ENCODE measurements at places on chromosomes 5 and 9.

DNA sequence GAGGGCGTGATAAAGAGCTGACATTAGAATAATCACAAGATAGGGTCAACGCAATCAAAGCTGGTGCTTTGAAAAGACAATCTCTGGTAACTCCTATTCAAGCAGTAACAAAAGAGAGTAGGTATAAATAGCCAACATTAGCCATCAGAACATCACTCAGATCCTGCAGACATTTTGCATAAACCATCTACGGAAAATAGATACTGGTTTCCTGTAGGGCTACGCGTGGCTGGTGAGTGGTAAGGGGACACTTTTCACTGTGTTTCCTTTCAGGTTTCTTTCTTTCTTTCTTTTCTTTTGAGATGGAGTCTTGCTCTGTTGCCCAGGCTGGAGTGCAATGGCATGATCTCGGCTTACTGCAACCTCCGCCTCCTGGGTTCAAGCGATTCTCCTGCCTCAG, 22.3 kb downstream of the TTF1 start:
- no peaks in the 10 kb centered on the region for H3K27me3 ChIP-seq
- peaks cover 45% of the 10 kb centered on the region for H3K36me3 ChIP-seq
- peaks cover 62% of the 10 kb centered on the region for H3K4me1 ChIP-seq

- peak overlapping the region; percentile 80 for H3K4me3 ChIP-seq
- no peaks in the 10 kb centered on the region for H3K36me3 ChIP-seq
- peaks cover 74% of the 10 kb centered on the region for H3K4me1 ChIP-seq
- no peaks in the 10 kb centered on the region for H3K27me3 ChIP-seq
- H3K27ac ChIP-seq: peak overlapping the region; percentile 64
Measured at GRCh38 chr9:89495824-89496560, 1.9 kb downstream of the SEMA4D start.

- H3K36me3 ChIP-seq: no peaks in the 10 kb centered on the region
- H3K27me3 ChIP-seq: no peaks in the 10 kb centered on the region
- no peak overlapping the region for H3K4me3 ChIP-seq
- DNase-seq: no peak
- H3K4me1 ChIP-seq: no peaks in the 10 kb centered on the region
- H3K27ac ChIP-seq: no peak overlapping the region
Measured at GRCh38 chr5:21680641-21681040, 1172.5 kb downstream of the CDH12 start.

DNA sequence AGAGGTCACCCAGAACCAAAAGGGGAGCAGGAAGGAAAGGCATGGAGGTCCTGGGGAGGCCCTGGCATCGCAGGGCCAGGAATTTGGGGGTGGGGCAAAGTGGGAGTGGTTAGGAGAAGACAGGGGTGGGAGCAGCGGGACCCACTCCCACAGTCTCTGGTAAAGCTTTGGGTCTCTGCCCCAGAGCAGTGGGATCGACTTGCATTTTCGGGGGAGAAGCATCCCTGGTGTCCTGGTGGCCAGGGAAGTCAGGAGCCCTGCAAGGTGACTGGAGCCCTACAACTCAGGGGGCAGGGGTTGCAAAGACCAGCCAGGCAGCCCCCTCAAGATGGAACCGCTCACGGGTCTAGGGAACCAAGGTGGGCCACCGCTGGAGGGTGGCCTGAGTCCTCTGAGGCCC, 22.4 kb upstream of the GTF3C5 start:
- H3K4me1 ChIP-seq: no peaks in the 10 kb centered on the region
- H3K27me3 ChIP-seq: peaks cover 28% of the 10 kb centered on the region
- H3K36me3 ChIP-seq: no peaks in the 10 kb centered on the region
- H3K4me3 ChIP-seq: no peak overlapping the region
- no peak for DNase-seq

DNA sequence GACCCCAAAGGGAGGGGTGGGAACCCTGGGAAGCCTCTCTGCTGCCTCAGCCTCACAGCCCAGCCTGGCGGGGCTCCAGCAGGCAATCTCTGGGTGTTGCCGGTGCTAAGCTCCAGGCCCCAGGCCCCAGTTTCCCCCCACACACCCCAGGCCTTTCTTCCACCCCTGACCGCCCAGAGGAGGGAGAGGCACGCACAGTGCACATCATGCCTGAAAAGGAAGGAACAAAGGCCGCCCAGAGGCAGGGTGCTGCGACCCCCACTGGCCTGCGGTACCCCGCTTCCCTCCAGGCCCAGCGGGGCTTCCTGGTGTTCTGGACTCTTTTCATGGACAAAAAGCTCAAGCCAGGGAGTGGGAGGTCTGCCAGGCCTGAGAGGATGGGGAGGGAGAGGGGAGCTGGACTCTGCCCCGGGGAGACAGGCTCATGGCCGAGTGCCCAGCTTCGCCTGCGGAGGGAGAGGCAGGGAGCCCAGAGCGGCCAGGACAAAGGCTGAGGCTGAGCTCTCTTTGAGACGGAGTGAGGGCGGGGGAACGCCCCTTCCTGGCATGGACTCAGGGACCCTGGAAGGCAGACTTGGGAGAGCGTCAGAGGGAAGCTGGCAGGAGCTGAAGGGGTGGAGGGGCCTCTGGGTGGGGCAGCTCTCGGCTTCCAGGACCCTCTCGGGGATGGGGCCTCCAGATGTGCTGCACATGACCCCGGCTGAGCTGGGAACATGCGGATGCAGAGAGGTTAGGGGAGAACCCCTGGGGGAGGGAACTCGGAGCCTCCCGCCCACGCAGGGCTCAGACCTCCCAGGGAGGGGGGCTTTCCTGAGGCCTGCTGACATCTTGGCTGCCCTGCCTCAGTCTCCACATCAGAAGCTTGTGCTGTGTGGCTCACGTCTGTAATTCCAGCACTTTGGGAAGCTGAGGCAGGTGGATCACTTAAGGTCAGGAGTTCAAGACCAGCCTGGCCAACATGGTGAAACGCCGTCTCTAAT, 1.8 kb upstream of the ENTPD2 start:
- peaks cover 14% of the 10 kb centered on the region for H3K4me1 ChIP-seq
- H3K27me3 ChIP-seq: peaks cover 11% of the 10 kb centered on the region
- no peak for DNase-seq
- no peak overlapping the region for H3K27ac ChIP-seq

DNA sequence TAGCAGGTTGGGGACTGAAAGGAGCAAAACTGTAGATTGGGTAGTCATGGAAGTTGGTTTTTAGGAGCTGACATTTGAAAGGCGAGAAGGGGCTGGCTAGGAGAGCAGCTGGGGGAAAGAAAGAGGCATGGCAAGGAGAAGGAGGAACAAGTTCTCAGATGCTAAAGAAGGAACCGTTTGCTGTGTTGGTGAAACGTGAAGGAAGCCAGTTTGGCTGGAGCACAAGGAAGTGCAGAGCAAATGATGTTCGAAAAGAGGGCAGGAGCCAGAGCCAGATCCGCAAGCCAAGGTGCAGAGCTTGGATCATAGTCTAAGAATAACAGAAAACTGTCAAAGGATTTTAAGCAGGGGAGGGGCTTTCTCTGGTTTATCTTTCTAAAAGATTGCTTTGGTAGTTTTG, 276.6 kb downstream of the ASTN2 start:
- H3K36me3 ChIP-seq: no peaks in the 10 kb centered on the region
- H3K27me3 ChIP-seq: no peaks in the 10 kb centered on the region
- H3K4me1 ChIP-seq: no peaks in the 10 kb centered on the region
- no peak overlapping the region for H3K27ac ChIP-seq
- DNase-seq: no peak

DNA sequence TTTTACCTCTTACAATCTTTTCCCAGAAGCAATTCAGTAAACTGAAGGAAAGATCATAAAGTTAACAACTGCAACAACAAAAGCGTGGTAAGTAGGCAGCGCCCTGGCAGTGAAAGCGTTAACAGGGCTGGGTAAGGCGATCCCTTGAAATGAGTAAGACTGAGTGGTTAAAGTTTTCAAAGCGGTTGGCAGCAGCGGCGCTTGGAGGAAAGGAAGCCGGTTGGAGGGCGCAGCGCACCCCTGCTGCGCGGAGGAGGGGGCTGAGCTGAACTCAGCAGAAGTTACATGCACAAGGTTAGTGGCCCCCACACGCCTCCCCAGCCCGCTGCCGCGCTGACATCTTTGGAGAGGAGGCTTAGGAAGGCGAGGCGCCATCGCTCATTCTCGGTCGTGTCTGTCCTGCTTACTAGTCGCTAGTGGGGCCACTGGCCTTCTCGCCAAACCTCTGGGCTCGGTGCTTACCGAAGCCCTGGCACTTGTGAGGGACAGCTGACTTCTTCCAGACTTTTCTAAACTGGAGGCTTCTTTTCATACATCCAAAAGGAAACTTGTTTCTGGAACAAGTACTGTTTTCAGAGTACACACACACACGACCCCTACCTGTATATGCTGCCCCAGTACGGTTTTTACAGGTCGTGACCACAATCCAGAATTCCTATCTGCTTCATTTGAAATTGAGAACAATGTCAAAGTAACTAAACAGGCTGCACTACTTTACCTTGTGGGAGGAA, at the start of gene SH3RF2:
Gene SH3RF2, plus strand, starts transcription at position 178 of the 731 bp plus-strand sequence. CDS start 1,351 bp downstream, outside the sequence.
- H3K27ac ChIP-seq: no peak within 1 kb of the TSS
- H3K27me3 ChIP-seq: no peaks in the 10 kb centered on the region
- H3K4me1 ChIP-seq: no peaks in the 10 kb centered on the region
- no peak within 1 kb of the TSS for H3K4me3 ChIP-seq
- no peak for DNase-seq

Data from B cell (primary cell).